ENCODE measurements at places on chromosomes 12 and 14.

DNA sequence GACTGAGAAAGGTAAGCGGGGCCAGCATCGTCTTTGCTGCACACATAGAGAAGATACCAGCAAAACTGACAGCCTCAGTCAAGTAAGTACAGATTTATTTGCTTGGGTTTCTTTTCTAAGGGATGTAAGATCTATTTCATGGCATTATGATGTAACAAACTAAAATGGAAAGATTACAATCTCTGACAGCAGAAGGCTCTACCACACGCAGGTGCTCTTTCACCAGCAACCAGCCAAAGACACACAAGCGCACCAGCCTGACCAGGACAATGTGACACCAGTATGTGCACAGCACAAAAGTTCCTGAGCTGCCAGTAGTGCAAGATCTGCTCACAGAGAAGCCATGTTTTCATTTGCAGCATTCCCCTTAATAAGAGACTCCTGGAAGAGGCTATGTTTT lies 311.1 kb downstream of the MED13L start:
- no peak for DNase-seq

DNA sequence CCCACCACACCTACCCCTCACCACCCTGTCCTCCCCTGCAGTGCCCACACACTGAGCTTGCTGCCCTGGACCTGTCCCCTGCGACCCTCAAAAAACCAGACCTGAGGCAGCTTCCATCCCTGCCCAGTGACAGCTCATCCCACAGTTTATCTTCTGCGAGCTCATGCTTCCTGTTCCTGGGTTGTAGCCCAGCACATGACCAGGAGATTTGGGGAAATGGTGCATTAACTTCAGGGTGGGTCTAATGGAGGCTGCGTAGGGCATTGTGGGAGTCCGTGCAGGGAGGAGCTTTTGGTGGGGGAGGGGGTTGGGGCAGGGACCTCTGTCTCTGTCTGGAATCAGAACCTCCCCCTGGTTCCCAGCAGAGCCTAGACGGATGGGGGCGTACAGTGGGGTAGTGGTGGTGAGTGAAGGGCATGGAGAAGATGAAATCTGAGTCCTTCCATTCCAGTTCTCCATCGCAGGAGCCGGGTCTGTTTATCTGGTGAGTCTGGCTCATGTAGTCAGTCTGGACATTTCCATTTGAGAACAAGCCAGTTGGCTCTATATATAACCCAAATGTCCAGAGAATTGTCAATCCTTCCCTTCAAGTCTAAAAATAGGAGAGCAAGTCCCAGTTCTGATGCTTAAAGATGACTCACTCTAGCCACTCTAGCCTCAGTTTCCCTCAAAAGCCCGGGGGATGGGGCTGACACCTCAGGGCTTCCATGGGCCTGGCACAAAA lies 270.9 kb downstream of the CACNA1C start:
- DNase-seq = peak; percentile 28

DNA sequence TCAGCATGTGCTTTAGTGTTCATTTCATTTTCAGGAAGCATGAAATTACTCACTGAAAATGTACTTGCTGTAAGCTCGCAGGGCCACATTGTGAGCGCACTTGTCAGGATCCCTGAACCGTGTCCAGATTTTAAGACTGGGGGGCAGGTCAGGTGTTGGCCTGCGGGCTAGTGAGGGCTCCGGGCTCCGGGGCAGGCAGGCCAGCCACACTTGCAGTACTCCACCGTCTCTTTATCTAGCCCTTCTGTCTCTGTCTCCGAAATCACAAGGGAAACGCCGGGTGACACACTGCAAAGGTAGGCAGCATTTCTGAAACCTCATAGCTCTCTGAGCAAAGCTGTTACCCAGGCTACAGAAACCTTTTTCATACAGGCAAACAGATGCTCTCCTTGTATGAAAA lies 98.7 kb downstream of the EML1 start:
- DNase-seq = no peak

GRCh38 chr12:44389896-44390295 lies 486.2 kb downstream of the NELL2 start:
- DNase-seq = no peak
